CD4-positive, alpha-beta T cell treated with Interleukin-6 for 4 hours (primary cell): ENCODE measurements at places on chromosomes 3 and 15.

GRCh38 chr3:156388497-156389448 is 166.1 kb downstream of the SSR3 start:
- no peak for DNase-seq

- DNase-seq, result no peak
Measured at GRCh38 chr15:40424483-40425115, 16.2 kb upstream of the BAHD1 start.

DNA sequence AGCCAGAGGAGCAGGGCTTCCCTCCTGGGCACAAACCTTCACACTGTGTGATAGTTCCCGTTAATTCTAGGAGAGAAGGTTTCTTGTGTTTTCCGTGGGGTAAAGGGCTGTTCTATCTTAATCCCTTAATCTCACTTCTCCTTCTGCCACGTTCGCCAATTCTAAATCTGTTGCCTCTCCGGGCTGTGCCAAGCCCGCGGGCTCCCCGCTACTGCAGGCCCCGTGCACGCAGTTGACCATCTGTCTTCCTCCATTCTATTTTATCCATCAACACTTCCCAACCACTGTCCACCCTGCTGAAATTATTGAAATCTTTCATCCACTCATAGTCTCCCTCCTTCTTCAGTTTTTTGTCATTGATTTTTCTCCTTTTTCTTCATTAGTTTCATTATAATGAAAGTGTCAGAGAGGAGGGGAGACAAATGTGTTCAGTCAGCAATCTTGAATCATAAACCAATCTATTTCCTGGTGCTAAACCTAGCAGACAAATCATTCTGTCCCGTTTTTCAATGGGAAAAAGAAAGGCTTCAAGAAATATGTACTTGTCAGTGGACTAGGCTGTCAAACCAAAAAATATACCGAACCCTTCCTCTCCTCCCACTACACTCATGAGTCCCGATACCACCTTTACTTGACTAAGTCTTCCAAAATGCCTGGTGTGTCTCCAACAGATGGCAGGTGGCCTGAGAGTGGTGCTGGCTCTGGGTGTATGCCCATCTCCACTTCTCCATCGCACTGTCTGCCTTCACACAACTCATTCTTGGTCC is 39.6 kb downstream of the SLCO2A1 start:
- no peak for DNase-seq

DNA sequence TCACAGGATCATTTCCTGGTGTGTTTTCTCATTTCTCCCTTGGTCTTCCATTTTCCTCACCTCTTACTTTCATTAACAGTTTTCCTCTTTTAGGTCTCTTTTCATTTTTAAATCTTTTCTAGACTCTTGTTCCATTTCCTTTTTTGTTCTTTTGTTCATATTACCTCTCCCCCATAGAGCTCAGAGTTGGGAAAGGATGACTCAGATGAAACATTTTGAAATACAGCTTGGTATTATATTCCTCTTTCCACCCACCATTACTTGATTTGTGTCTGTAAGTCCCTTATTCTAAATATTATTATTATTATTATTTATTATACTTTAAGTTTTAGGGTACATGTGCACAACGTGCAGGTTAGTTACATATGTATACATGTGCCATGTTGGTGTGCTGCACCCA is 153.1 kb downstream of the VGLL3 start:
- DNase-seq, result no peak

GRCh38 chr15:82900511-82901060 is 51.9 kb downstream of the HOMER2 start:
- DNase-seq, result no peak

DNA sequence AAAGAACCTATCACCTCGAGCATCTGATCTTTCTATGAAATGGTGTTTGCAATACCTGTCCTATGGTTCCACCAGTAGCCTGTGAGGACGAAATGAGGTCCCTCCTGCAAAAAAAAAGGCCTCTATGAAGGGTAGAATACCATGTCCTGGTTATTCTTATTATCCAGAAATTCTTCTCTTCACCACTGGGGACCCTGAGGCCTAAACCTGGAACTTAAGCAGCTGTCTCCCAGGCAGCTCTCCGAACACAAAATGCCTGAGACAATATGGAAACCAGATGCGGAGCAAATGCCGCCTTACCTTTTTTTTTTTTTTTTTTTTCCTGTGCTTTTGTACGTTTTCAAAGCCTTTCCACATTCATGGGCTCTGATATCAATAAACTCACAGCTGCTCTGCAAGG is 62.1 kb upstream of the WNT5A start:
- DNase-seq, result no peak

- no peak for DNase-seq
Measured at GRCh38 chr3:44329946-44330345, 8.6 kb upstream of the TCAIM start.

GRCh38 chr15:71781179-71781964 is 29.0 kb upstream of the NR2E3 start:
- DNase-seq, result no peak

DNA sequence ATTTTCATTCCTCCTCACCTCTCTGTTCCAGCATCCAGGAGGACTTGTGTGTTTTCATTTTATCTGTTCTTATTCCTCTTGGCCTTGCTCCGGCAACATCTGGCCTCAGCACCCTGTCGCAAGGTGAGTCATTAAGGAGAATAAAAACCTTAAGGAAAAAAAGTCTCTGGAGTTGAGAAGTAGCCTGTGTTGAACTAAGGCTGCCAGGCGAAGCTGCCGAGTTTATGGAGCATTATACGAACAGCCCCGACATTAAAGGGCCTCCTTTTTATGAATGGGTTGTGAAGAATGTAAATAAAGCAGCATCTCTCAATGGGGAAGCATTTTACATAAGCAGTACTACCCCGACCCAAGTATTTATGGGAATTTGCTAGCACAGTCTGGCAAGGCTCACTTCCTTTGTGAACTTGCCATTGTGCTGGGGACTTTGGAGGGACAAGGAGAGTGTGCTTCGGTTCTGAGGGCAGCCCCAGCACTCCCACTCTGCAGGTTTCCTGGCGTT is 4.7 kb downstream of the BAHD1 start:
- DNase-seq, result no peak

DNA sequence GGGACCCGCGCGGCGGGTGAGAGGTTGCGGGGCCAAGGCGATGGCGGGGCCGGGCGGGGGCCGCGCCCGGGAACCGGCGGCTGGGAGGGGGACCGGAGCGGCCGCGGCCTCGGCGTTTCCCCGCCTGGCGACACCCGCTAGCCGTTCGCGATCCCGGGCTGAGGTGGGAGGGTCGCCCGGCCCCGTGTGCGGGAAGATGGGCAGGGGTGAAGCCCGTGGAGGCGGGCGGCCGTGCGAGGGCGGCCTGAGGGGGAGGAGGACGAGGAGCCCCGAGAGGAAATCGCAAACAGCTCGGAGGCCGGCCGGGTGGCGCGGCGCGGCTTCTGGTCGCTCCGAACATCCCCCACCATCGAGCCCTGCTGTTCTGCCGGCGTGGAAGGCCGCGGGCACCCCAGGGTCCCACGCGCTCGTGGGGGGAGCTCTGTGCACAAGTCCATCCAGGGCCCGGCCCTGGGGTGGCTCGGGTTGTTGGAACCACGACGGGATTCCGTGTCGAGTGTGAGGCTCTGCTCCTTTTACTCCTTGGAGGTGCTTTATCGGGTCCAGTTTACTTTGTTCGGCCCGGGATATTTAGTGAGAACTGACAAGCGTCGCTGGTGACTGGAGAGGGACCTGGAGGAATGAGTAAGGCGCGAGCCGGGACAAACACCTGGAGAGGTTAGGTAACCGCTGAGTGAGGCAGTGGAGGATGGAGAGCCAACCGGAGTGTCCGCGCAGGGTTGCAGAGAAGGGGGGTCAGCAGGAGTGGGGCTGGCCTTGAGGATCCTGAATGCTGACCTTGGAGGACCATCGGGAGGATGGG is 728 bp downstream of the CRTC3 start:
- DNase-seq, result peak; percentile 61

DNA sequence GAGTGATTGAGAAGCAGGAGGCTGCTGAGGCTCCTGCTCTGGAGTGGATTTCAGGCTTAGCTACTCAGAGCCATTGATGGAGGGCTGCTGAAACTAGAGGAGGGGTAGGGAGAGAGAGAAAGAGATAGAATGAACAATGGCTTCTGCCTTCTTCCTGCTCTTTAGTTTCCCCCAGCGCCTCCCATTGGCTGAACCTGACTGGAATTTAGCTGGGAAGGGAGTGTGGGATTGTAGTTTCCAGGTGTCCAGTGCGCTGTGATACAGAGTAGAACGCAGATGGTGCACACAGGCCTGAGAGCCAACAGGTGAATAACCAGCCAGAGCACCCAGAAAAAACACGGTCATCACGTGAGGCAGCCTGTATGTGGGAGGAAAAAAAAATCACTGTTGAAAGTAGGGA is 140.1 kb downstream of the IL20RB start:
- DNase-seq, result no peak

- DNase-seq, result no peak
Measured at GRCh38 chr3:180980611-180981010, 8.9 kb downstream of the DNAJC19 start.

DNA sequence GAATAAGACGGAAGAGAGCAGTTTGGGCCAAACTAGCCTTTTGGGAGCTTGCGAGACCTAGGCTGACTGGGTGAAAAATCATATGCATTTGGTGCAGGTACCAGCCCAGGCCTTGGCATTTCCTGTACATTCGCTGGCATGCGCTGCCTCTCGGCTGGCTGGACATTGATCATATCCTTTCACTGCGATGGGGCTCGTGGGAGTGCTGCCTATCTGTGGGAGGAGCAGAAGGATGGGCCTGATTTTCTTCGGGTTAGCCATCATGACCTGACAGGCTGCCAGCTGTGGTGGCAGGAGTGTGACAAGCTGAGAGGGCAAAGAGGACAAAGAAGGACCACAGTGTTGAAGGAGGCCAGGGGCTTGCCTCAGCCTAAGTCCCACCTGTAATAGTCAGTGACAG is 14.3 kb downstream of the CGNL1 start:
- DNase-seq, result no peak

- no peak for DNase-seq
Measured at GRCh38 chr3:89245612-89246011, 138.2 kb downstream of the EPHA3 start.

GRCh38 chr3:177673112-177673914 is 476.0 kb upstream of the TBL1XR1 start:
- no peak for DNase-seq

DNA sequence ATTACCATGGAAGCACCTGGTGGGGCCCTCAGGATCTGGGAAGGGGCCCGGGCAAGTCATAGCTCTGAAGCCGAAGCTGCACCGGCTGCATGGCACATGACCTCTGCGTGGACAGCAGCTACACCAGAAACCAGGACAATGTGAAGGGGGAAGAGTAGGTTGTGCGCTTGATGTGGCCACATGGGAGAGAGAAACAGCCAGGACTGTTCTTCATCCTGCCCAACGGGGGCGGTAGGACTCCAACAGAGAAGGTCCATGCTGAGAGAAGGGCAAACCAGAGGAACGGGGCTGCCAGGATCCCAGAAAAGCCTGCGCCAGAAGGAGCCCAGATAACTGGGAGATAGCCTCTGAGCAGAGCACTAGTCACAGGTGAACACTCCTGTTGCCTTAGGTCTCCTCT is 54.9 kb upstream of the PRR20G start:
- no peak for DNase-seq

- no peak for DNase-seq
Measured at GRCh38 chr3:14518893-14519292, 21.2 kb downstream of the GRIP2 start.

DNA sequence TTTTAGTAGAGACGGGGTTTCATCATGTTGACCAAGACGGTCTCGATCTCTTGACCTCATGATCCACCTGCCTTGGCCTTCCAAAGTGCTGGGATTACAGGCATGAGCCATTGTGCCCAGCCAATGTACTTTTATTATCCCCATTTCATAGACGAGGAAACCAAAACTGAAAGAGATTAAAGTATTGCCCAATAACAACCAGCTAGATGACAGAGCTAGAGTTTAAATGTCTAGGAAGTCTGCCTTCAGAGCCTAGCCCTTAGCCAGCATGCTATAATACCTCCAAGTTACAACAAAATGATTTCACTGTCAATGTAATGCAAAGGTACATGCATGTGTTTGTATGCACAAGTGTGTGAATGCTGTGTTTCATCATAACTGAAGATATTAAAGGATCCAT is 389.4 kb upstream of the RBMS3 start:
- DNase-seq, result no peak

GRCh38 chr3:106440672-106441071 is 571.9 kb upstream of the CBLB start:
- DNase-seq, result no peak

DNA sequence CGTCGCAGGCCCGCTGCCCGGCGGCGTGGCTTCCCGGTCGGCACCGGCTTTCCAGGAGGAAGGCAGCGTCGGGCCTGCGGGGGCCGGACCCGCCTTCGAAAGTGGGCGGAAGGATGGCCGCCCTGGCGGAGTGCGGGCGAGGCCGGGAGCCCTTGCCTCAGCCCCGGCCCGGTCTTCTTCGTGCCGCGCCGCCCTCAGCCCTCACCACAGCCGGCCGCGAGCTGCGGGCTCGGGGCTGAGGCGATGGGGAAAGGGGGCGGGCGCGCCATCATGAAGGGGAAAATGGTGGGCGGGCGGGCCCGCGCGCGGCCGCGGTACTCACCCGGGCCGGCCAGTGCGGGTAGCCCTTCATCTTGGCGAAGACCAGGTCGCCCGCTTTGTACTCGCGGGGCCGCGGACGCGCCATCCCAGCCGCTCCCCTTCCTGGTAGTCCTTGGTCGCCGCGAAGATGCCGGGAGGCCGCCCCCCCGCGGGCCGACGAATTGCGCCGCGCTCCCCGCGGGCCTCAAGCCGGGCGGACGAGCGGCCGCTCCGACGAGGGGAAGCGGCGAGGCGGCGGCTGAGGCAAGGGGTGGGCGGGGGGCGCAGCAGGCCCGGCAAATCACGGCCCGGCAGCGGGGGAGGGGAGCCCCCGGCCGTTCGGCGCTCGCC is 489 bp downstream of the HDGFL3 start:
- DNase-seq, result peak; percentile 7

GRCh38 chr15:90320062-90320884 is 31.8 kb upstream of the ZNF774 start:
- DNase-seq, result peak; percentile 74

DNA sequence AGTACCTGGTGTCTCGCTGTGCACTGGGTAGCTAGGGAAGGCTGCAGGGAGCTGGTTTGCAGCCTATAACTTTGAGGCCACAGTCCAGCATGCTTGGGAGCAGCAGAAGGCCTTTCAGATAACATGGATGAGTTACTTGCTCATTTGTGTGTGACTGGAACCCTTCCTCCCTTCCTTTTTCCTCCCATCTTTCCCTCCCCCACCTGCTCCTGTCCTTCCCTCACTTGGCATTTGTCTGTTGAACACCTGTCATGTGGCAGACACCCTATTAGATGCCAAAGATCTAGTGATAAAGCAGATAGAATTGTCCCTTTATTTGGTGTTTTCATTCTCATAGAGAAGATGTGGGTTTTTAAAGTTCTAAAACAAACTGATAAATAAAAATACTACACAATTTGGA is 71.6 kb downstream of the LRTM1 start:
- DNase-seq, result no peak

GRCh38 chr3:14418296-14419250 is 16.2 kb downstream of the SLC6A6 start:
- DNase-seq, result no peak

GRCh38 chr15:67024314-67024997 is 40.9 kb upstream of the SMAD3 start:
- DNase-seq, result no peak

- DNase-seq, result no peak
Measured at GRCh38 chr3:23735062-23735461, 70.7 kb upstream of the UBE2E1 start.
